ENCODE measurements at places on chromosomes 12 and 14. TPM values are rescaled to one million over a fixed set of nuclear protein-coding genes. Genes with fewer than 3 reads are reported as not detected.

GRCh38 chr14:65038966-65039365, 52.3 kb downstream of the FNTB start:
- DNase-seq, result no peak

GRCh38 chr12:78241446-78241845, 410.8 kb downstream of the NAV3 start:
- DNase-seq, result no peak

GRCh38 chr14:28020112-28020511, 746.5 kb upstream of the FOXG1 start:
- no peak for DNase-seq

KRT72 gene
- not detected for polyA plus RNA-seq

GRCh38 chr12:10364815-10365622, 24.8 kb downstream of the KLRK1 start:
- DNase-seq, result peak; percentile 83

- DNase-seq, result no peak
Measured at GRCh38 chr12:121087467-121088194, 45.0 kb upstream of the P2RX7 start.

- no peak for DNase-seq
Measured at GRCh38 chr12:52529417-52529816, 9.2 kb upstream of the KRT5 start.

- DNase-seq, result no peak
Measured at GRCh38 chr14:75827331-75827730, 154.5 kb downstream of the TGFB3 start.

GRCh38 chr12:30019366-30020140, 235.8 kb upstream of the TMTC1 start:
- no peak for DNase-seq

DNA sequence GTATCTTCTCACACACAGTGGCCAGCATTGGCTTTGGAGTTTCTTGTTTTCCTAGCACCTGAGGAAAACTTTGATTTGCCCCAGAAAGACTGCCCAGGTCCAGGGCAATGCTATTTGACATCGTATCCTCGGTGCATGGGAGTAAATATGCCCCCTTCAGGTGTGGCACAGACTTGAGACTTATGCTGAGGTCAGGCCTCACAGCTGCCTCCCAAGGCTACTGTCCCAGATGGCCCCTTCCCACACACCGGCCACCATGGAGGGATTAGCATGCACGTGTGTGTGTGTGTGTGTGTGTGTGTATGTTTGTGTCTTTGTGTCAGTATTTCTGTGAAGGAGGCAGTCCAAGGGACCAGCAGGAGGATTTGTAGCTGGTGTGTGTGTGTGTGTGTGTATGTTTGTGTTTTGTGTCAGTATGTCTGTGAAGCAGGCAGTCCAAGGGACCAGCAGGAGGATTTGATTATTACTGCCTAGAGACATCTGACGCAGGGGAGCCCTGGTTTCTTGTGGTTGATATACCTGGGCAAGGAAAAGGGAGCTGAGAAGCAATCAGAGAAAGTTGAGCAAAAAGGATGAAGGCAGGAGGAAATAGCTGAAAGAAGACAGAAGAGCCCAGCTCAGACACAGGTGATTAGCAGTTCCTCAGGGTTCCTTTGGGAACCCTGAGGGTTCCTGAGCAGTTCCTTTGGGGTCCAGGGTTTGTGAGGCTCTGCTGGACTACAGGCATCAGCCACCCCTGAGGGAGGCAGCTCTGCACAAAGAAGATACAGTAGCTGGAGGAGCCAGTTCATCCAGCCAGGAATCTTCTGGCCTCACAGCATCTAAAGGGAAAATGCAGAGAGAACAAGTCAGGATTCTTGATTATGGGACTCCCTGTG, 42.2 kb downstream of the COX16 start:
- no peak for DNase-seq

- no peak for DNase-seq
Measured at GRCh38 chr12:31521964-31522363, 69.0 kb downstream of the DENND5B start.
